ENCODE measurements at places on chromosomes 12 and 14.

DNA sequence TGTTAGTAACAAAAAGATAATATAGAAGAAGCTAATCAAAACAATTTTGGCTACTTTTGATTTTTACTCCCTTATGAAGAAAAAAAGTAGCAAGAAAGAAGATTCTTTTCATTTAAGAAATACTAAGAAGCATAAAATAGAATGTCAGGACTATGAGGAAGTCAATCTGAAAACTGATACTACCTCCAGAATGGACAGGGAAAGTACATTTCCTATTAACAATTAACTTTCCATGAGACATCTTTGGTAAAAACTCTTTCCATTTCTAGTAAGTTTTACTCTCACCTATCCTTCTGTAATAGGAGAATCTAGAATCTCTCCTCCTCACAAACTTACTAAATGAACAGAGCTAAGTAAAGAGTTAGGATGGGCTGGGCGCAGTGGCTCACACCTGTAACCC is 51.3 kb upstream of the NPFF start:
- no peak for DNase-seq

DNA sequence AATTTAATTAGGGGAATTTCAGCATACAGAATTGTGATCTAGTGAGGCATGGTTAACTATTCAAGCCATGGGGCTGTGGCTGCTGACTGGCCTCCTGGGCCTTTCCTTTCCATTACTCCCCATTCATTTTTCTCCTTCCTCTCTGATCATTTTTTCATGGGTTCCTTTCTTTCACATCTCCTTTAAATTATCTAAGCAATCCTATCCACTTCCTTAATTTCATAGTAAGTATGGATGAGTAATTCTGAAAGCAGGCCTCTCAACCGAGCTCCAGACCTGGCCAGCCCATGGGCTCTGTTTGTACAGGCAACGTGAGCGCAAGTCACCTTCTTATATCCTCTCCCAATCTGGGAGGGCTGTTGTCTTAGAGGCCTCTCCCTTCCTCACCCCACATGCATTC is 13.4 kb downstream of the CKAP4 start:
- DNase-seq, result no peak

DNA sequence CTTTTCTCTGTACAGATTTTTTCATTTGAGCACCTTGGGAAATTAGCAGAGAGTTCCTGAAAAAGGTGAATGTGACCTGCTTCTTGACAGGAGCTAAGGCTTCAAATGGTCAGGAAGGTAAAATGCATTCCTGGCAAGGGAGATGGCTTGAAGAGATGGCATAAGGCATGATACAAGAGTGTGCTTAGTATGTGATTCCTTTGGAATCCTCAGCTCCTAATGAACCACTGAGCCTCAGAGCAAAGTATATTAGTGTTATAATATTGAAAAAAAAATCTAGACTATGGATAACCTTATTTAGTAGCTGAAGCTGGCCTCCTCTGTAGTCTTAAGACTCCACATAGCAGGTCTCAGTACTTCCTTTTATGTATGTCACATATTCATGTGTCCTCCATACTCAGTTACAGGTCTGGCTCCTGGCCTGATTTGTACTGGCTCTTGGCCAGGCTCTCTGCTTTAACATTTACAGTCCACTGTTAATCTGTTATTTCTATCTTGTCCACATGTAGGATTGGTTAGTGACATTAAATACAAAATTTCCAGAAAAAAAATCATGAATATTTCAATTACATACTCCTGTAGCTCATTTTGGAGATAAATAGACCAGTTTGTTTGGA is 17.9 kb downstream of the TOGARAM1 start:
- DNase-seq, result no peak

DNA sequence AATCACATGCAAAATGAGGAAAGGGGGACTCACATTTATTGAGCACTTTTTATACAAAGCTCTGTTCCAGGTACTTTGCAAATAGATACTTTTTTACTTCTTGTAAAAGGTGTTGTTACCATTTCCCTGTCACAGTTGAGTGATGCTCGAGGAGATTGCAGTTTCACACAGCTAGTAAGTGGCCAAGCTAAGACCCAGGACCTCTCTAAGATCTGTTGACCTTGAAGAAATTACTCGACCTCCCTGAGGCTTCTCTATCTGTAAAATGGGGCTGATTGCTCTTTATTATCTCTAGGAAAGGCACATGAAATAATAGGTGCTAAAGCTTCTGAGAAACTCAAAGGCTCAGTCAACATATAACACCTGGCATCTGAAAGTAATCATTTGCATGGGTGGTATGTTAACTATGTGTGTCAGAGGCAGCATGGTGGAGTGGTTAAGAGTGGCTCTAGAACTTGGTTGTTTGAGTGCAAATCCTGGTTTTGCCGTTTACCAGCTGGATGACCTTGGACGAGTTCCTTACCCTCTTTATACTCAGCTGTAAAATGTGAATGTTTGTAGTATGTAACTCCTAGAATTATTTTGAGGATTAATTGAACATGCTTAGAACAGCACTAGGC is 41.5 kb downstream of the IFT81 start:
- no peak for DNase-seq

GRCh38 chr12:88802096-88802706 is 221.9 kb upstream of the KITLG start:
- DNase-seq, result no peak

DNA sequence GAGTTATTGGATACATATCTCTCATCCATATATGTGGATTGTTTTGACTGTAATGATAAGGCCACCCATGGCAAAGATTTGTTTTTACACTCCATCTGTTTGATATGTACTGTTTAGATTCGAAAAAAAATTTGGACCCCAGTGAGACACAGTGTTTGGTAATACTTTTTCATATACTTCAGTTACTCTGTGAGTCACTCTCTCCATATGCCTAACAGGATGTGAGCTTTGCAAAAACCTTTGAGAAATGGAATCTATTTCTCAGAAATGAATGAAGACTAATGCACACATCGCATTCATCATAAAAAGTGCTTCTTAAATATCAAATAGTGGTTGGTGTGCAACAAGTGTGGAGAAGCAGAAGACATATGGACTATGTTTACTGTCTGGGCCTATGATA is 781.5 kb downstream of the SLC6A15 start:
- DNase-seq, result peak; percentile 4

GRCh38 chr12:84136862-84137367 is 775.7 kb downstream of the SLC6A15 start:
- no peak for DNase-seq

DNA sequence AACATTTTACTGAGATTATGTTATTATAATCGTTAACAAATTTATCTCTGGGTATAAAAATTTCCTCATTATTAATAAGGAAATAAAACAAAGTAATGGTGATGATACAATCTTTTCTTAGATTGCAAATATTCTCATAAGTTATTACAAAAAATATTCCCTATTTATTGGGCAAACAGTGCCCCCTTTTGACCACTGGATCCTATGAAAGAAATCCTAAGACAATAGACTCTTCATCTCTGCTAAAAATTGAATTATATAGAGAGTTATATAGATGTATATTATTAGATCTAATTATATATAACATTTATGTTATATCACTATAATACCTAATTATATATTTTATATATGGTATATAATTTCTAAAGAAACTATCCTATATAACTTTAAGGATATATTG is 94.2 kb upstream of the FGD4 start:
- DNase-seq, result no peak

DNA sequence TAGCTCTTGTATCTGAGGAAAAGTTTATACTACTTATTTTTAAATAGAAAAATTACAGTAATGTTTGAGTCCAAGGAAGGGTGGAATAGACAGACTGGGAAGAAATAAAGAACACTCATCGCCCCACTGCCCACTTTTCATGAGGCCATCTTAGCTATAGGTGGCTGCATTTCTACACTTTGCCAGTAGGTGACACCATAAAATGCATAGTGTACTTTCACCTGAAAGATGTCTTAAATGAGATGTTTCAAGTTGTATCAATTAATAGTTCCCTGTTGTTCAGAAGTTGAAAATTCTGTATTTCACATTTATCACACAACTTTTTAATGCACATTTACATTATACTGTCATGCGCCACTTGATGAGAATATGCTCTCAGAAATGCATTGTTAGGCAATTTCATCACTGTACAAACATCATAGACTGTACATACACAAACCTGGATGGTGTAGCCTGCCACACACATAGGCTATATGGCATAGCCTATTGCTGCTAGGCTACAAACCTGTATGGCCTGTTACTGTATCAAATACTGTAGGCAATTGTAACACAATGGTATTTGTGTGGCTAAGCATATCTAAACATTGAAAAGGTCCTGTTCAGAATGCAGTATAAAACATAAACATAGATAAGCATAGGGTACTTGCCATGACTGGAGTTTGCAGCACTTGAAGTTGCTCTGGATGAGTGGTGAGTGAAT is 27.6 kb downstream of the PMCH start:
- DNase-seq, result peak; percentile 8

GRCh38 chr12:93122569-93123091 is 193.5 kb upstream of the EEA1 start:
- no peak for DNase-seq

- DNase-seq, result no peak
These were observed 37.6 kb upstream of the DHRS4 start for GRCh38 chr14:23916004-23916403.

GRCh38 chr12:76830436-76830835 is 48.4 kb downstream of the CSRP2 start:
- no peak for DNase-seq

DNA sequence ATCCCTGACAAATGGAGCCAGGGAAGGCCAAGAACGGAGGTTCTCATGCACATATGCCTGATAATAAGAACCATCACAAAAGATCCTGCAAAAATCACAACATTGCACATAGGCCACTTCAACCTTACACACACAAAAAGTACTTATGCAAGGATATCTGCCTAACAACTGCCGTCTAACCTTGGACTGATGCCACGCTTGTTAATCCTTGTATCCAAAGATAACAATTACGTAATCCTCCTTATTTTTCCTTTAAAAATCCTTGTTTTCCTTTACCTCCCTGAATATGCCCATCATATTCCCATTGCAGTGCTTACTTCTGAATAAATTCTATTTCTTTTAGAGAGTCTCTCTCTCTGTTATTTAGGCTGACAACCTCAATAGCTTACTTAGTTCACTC is 59.5 kb downstream of the TMEM116 start:
- DNase-seq, result no peak

DNA sequence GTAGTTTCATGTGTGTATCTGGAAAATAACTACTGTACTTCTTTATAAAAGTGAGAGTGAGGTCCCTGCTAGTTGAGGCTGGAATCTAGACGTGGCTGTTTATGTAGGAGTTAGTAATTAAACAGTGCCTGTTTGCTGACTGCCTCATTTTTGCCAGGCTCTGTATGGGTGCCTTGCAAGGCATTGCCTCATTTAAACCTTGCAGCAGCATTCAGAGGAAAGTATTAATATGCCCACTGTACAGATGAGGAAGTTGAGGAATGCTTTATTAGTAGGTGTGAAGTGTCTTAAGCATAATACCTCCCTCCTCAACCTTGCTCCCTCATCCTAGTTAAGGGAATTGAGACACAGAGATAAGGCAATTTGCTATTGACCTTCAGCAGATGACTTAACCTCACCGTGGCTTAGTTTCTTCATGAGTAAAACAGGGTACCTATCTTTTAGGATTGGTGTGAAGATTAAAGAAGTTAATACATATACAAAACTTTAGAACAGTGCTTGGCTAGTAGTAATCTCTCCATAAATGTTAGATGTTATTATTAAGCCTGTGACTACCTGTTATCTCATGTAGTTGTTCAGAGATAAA is 28.7 kb downstream of the PPM1A start:
- DNase-seq, result no peak

DNA sequence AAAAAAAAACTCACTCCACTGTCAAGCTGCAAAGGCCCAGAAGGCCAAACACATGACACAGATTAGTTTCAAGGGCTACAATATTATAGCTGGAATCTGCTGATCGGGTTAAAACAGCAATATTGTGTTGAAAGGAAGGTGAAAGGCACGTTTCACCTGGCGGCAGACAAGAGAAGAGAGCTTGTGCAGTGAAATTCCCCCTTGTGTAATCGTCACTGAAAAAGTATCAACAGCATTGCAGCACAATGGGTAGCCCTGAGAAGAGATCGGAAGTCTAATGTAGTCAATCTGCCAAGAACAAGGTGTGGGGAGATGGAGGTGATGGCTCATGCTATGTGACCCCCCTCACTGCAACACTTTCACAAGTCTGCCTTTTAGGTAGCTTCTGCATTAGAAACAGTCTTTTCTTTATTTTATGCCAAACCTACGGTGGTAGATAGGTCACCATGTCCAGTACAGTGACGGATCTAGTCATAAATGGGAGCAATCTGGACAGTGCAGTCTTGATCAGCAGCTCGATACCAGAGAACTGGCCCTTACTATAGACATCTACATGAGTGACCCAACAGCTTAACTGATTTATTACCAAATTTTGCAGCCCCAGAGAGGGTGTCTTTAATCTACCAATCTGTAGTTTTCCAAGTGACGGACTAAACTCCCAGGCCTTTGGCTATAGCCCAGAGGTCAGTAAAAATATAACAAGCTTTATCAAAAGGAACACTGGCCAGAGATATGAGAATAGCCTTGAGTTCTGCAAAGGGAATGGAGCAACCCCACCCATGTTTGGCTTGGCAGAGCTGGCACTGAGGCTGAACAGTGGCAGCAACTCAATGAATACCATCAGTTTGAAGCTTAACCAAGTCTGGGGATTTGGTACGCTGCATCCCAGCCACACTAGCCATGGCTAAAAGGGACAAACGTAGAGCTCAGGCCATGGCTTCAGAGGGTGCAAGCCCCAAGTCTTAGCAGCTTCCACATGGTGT is 35.4 kb downstream of the SPTSSA start:
- DNase-seq, result no peak

- DNase-seq, result no peak
These were observed 993.2 kb downstream of the BCL11B start for GRCh38 chr14:98278800-98279199.

GRCh38 chr14:81473456-81474147 is 60.1 kb downstream of the SEL1L start:
- DNase-seq, result no peak

- no peak for DNase-seq
These were observed 40.0 kb downstream of the ZFYVE1 start for GRCh38 chr14:72986857-72987256.

- no peak for DNase-seq
These were observed 1202.3 kb downstream of the BCL11B start for GRCh38 chr14:98069712-98070171.

GRCh38 chr12:109192358-109192757 is 76.0 kb downstream of the ACACB start:
- DNase-seq, result no peak

- DNase-seq, result no peak
These were observed 124.8 kb downstream of the TMTC3 start for GRCh38 chr12:88266806-88267360.

- no peak for DNase-seq
These were observed 74.2 kb downstream of the DENND5B start for GRCh38 chr12:31516702-31517101.

GRCh38 chr14:68412505-68413465 is 380.1 kb downstream of the ZFP36L1 start:
- DNase-seq, result no peak

- peak; percentile 46 for DNase-seq
These were observed 25.0 kb upstream of the HSPB8 start for GRCh38 chr12:119153477-119154434.

DNA sequence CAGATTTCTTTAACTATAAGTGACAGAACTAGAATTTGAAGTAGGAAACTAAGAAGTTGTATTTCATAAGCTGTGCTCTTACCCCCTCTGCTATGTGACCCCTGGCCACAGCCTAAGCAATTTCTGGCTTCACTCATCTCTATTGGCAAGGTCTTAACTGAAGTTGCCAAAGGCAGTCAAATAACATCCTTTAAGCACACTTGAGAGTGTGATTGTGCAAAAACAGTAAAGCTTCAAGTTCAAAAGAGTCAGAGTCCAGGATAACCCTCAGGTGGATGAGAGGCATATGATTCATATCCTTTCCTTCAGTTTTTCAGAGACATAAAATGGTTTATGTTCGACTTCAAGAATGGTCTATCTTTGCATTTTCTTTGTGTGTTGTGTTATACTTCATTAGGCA is 45.2 kb downstream of the GRIP1 start:
- DNase-seq, result no peak

Data from Ammon's horn (tissue), 1 donor.